Ammon's horn (tissue), 1 donor: ENCODE measurements at places on chromosomes 12 and 14.

- no peak for DNase-seq
These were observed 34.6 kb upstream of the PPP2R5C start for GRCh38 chr14:101726954-101727302.

- peak; percentile 16 for DNase-seq
These were observed 276.3 kb upstream of the CRY1 start for GRCh38 chr12:107369679-107370078.

DNA sequence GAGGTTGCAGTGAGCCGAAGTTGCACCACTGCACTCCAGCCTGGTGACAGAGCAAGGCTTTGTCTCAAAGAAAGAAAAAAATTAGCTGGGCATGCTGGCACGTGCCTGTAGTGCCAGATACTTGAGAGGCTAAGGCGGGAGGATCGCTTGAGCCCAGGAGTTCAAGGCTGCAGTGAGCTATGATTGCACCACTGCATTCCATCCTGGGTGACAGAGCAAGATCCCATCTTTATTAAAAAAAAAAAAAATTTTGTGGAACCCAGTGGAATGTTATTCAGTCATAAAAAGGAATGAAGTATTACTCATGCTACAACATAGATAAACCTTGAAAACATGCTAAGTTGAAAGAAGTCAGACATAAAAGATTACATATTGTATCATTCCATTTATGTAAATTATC lies 8.3 kb upstream of the ERBB3 start:
- DNase-seq = no peak

DNA sequence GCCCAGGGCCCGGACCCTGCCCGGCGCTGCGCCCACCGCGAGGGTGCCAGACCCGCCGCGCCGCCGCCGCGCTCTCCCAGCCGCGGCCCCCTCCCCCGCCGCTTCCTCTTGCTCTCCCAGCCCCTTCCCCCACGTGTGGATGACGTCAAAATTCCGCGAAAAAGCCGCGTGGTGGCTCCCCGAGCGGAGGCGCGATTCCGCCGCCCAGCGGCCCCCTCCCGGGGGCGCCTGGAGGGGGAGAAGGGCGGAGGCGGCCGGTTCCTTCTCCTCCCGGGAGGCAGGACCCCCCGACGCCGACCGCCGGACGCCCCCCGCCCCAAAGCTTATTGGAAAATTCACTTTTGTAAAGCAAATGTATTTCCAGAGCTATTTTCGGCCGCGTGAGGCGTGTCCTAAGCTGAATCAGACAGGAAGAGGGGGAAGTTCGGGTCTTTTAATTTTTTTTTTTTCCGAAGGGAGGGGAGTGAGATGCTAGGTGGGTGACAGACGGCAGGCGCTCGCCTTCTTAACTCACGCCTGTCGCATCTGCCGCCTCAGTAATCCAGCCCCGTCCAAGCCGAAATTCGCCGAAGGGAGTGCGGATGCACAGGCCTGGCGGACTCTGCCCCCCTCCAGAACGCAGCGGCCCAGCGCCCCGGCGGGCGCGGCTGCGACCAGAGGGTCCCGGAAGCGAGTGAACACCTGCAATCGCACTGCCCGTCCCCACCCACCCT lies 4.1 kb upstream of the CCND2 start:
- no peak for DNase-seq

DNA sequence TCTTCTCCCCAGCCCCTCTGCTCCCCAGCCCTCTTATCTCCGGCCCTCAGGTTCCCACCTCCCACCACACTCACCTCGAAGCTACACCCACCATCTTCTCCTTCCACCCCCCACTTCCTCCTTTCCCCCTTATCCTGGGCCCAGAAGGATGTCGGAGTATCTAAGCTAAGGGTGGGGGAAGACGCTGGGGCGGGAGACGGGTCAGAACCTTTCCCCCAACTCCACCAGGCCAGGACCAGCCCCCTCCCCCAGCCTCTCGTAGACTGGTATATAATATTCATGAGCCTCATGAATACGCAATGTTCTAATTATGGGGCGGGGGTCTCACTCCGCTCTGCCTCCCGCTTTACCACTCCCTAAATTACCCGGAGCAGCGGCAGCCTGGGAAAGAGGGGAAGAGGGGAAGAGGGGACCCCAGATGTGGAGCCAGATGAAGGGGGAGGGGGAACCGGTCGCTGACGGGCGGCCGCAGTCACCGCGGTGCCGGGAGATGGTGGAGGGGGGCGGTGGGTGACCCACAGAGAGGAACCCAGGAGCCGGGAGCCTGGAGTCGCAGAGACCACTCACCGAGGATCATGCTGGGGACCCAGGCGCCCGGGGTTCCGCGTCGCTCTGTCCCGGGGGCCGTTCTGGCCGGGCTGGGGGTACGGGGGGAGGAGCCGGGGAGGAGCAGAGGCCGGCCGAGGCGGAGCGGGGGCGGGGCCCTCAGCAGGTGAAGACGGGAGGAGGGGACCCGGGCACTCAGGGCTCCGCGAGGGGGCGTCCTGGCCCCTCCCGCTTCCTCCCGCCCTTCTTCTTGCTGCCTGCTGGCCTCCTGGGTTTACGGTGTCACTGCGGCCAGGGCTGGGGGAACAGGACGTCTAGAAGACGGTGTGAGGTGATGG lies 6.4 kb upstream of the ZNF385A start:
- no peak for DNase-seq

DNA sequence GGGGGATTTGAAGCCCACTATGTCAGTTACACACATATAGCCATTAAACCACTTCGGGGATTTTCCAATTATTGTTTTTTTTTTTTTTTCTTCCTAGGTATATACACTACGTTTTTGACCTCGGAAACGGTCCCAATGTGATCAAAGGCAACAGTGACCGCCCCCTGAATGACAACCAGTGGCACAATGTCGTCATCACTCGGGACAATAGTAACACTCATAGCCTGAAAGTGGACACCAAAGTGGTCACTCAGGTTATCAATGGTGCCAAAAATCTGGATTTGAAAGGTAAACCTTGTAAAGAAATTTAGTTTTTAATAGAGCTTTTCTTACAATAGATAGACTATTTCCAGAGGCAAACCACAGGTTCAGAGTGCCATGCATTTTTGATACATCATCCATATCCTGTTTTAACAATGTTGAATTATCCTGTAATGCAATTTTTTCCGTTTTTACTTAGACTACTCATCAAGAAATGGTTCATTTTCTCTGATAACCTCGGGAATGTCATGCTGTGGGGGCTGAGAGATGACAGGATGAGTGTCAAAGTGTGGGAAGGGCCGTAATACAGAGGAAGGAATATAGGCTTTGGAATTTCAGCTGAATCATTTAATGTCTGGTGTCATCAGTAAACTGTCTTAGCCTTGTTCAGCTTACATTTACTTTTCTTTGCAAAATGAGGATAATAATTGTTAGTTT lies 797.1 kb downstream of the NRXN3 start:
- no peak for DNase-seq

DNA sequence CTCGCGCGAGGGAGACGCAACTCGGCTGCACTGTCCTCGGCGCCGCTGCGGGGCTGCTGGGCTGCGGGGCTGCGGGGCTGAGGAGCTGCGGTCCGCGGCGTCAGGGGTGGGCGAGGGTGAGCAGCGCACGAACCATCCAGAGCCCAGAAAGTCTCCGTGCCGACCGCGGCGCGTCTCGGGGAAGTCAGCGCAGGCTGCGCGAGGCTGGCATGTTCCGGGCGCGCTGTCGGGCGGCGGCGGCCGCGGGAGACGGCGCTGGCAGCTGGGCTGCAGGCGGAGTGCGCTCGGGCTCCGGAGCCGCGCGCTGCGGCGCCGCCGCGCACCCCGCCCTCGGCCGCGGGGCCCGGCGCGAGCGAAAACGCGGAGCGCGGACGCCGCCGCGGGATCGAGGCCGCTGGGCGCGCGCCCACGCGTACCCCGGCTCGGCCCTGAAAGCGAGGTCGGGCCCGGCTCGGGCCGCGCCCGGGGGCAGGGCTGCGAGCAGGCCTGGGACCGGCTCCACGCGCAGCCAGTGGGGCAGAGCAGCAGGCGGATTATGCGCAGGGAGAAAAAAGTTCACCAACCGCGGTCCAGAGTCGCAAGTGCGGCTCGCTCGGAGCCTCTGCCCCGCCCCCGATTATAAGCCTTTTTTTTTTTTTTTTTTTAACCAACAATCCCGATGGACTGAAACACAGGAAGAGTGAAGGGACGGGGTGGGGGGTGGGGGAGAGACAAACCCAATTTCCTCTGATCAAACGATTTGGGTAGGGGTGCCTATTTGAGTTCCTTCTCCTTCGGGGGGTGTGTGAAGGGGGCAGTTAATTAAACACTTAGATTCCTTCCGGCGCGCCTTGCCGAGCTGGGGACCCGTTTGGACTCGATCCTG lies at the start of gene PRICKLE1:
Gene PRICKLE1, minus strand, starts transcription at position 282 of the 865 bp plus-strand sequence. CDS start 117,230 bp downstream, outside the sequence.
- DNase-seq = peak; percentile 21

GRCh38 chr12:115375186-115375991 lies 691.4 kb upstream of the TBX3 start:
- DNase-seq = no peak

GRCh38 chr12:32522331-32523221 lies 123.2 kb downstream of the FGD4 start:
- DNase-seq = peak; percentile 47
